ENCODE measurements at places on chromosomes 1 and 21.
A peak's percentile ranks its signal among the peaks of the same experiment; 100 is the strongest.

DNA sequence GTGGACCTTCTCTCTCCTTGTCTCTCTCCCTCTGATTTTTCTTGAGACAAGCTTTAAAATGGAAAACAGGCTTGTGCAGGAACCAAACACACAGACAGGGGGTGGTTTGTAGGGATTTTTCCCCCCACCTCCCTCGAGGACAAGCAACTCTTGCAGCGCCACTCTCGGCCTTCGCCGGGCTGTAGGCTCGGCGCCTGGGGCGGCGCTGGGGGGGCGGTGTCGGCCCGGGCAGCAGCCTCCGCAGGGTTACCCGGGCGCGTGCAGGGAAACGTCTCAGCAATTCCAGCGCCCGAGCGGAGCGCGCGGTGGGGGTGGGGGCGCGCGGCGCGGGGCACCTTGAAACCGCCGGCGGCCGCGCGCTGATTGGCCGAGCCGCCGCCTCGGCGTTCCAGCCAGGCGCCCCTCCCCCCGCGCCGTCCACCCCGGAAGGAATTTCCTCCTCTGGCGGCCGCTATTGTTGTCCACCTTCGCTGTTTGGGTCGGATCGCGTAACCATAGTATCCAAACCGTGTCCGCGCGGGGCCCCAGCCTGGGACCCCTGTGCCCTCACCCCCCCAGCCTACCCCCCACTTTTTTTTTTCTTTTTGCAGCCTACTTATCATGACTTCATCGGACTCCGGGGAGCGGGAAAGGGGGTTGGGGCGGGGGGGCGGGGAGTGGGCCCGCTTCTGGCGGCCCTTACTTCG lies 59.8 kb upstream of the ACOT11 start:
- peak; percentile 86 for DNase-seq

DNA sequence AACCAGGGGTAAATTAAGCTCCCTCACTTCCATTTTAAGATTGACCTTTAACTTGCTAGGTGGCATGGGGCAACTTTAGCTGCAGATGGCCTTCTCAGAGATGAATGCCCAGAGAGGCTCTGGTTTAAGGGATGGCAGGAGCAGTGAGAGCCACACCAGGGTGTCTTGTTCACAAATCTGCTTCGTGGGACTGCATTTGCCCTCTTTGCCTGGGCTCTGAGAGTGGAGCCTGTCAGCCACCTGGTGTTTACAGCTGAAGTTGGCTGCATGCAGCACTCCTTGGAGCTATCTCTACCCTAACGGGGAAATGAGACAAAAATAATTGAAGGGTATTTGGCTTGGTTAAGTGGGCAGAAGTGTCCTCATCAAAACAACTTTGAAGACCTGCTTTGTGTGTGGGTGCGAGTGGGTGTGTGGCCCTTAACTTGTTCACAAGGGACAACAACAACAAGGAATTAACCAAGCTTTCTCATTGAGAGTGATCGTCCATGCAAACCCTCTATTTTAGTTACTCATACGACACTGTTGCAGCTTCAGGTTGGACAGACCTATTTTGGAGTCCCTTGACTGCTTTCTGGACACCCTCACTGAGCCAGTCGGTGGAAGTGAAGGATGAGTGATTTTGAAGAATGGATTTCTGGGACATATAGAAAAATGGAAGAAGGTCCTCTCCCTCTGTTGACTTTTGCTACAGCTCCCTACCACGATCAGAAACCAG lies 29.8 kb downstream of the PGM1 start:
- no peak for DNase-seq

DNA sequence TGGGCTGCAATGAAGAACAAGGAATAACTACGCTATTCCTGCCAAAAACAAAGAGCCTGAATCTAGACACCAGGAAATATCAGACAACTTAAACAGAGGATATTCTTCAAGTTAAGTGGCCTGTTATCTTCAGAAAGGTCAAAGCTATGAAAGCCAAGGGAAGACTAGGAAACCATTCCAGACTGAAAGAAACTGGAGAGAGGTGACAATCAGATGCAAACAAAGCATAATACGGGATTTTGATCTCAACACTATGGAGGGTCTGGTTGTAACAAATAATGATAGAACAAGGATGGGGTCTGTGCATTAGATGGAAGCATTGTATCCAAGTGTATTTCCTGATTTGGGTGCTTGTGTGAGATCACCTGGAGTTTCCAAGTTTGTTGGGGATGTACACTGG lies 2.7 kb downstream of the EPRS1 start:
- no peak for DNase-seq

DNA sequence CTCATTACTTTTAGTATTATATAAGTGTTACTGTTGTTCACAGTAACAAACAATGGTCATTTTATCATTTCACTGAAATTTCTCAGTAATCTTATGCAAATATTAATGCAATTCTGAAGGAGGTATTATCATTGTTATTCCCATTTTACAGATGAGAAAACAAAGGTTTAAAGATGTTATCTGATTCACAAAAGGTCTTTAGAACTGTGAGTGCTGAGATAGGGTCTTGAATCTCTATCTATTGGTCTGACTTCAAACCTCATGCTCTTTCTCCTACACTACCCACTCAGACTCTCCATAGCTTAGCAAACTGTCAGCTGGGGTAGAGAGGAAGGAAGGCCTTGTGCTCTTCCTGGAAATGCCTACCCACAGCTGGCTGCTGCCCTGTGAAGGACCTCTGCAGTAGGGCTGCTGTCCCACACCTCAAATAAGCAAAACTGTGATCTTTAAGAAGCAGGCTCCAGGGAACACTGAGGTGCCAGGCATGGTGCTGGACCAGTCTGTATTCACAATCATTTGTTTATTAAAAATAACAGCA lies 6.2 kb upstream of the OSCP1 start:
- no peak for DNase-seq

GRCh38 chr21:16460936-16461335 lies 731.2 kb downstream of the USP25 start:
- DNase-seq, result no peak

GRCh38 chr1:152188673-152189591 lies 29.9 kb upstream of the RPTN start:
- DNase-seq, result peak; percentile 40

GRCh38 chr1:160370561-160371345 lies 3.9 kb downstream of the NHLH1 start:
- no peak for DNase-seq

GRCh38 chr21:46048926-46049889 lies 48.7 kb upstream of the COL6A2 start:
- DNase-seq, result no peak

DNA sequence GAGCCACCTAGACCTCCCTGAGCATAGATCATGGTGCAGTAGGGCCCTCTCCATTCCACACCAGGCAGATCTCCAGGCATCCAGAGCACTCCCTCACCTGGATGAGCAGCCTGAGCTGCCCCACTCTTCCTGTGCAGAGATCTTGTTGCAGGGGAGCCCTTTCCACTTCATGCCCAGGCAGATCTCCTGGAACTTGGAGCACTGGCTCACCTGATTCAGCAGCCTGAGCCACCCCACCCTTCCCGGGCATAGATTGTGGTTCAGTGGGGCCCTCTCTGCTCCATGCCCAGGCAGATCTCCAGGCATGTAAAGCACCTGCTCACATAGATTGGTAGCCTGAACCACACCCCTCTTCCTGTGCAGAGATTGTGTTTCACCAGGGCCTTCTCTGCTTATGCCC lies 78.0 kb downstream of the SEC16B start:
- no peak for DNase-seq

DNA sequence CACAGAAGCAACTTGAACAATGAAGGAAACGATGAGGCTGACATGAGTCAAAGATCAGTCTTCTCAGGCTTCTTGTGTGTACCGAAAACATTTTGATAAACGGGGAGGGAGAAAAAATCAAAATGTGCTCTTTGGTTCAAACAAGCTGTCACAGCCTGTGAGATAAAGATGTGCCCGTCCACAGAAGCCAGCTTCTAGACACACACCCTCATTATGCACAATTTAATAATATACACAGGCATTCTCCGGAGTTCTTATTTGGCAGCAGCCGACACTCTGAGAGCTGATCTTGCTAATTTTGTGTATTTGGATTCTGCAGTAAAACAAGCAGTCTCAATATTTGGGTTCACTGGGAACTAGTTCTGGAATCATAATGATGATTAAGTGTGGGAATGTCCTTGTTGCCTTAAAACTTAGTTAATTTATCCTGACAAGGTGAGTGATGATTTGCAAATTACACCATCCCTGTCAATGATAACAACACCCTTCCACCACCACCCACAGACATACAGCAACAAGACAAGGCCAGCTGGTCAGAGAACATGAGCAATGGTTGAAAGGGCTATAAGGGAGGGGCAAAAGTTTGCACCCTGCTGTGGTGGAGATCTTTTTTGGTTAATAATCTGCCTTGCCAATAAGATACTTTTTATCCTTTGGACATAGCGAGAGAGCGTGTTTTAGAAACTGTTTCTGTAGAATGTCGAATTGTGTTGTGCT lies 269.9 kb upstream of the KIAA0040 start:
- DNase-seq, result no peak

Measured in brain (organoid and tissue), 16 donors.